Thoracic aorta (tissue), 2 donors: ENCODE measurements at places on chromosomes 4 and X.

GRCh38 chrX:114071412-114071811, 512.5 kb upstream of the HTR2C start:
- DNase-seq = no peak

DNA sequence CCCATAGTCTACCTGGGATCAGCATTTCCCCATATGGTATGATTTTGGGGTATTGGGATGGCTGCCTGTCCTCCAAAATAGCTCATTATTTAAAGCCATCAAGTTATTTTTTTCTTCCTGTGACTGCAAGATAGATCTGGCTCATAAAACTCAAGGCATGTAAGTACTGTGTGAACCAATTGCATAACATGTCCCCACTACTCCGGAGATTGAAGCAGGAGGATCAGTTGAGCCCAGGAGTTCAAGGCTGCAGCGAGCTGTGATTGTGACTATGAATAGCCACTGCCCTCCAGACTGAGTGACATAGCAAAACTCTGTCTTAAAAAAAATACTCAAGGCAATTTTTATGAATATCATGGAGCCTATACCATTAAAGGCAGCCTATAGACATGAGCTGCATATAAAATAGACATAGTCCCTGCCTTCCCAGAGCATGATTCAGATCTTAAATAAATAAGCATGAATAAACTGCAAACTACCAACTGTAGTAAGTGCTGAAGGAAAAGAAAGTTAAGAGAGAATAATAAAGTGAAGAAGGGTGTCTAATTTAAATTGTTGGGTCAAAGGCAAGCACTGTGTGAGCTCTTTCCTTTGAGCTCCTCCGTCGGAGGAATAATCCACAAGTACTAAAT, 16.9 kb upstream of the MMAA start:
- no peak for DNase-seq

DNA sequence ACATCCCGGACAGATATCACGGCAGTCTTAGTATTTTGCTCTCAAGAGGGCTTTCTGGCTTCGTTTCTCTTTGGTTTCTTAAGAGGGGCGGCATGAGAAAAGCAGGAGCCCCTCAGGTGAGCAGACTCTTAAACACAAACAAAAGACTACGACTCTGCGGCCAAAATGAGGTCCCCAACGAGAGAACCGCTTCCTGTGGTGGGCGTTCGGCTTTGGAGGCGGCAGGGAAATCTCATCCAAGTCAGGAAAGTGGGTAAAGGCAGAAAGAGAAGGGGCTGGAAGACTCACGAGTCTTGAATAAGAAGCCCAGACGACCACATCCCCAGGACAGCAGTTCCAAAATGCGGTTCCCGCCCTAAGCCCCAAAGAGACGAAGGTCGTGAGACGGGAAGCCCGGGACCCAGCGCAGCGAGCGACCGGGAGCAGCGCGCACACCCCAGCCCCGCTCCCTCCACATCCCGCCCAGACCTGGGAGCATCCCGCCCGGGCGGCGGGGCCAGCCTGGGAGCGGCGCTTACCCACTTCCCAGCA, 409 bp downstream of the UGDH start:
- DNase-seq = no peak

- no peak for DNase-seq
Observed at GRCh38 chrX:15416133-15416993, 32.1 kb upstream of the VEGFD start.

- DNase-seq = no peak
Observed at GRCh38 chrX:98289726-98290125, 1406.0 kb downstream of the RPA4 start.

GRCh38 chrX:34560180-34560579, 96.9 kb downstream of the TMEM47 start:
- DNase-seq = no peak
